Motor neuron (in vitro differentiated cells): ENCODE measurements at places on chromosomes 5 and 9. TPM values are rescaled to one million over a fixed set of nuclear protein-coding genes. Genes with fewer than 3 reads are reported as not detected.

Gene PLCXD3
- 0.16 and 0.50 TPM in 2 replicates for total RNA-seq

Gene FOXD4L4
- 1.6 and 2.1 TPM in 2 replicates for total RNA-seq

Gene CDKN2B
- total RNA-seq = 41.1 and 45.3 TPM in 2 replicates

Gene PCDHA1
- 0.87 and 0.96 TPM in 2 replicates for total RNA-seq

Gene GCNT1
- total RNA-seq = 1.3 and 2.1 TPM in 2 replicates

Gene UNC13B
- 56.7 and 59.5 TPM in 2 replicates for total RNA-seq

Gene FAM153A
- total RNA-seq = 0.23 and 0.31 TPM in 2 replicates

Gene PCDHA4
- total RNA-seq = 0.42 and 0.64 TPM in 2 replicates

Gene ARSI
- total RNA-seq = 0.34 and 0.49 TPM in 2 replicates

Gene PDE6A
- total RNA-seq = 0.73 and 0.85 TPM in 2 replicates

Gene RANBP3L
- total RNA-seq = 0.49 and 0.52 TPM in 2 replicates

Gene RNF14
- 69.7 and 75.0 TPM in 2 replicates for total RNA-seq

DNA sequence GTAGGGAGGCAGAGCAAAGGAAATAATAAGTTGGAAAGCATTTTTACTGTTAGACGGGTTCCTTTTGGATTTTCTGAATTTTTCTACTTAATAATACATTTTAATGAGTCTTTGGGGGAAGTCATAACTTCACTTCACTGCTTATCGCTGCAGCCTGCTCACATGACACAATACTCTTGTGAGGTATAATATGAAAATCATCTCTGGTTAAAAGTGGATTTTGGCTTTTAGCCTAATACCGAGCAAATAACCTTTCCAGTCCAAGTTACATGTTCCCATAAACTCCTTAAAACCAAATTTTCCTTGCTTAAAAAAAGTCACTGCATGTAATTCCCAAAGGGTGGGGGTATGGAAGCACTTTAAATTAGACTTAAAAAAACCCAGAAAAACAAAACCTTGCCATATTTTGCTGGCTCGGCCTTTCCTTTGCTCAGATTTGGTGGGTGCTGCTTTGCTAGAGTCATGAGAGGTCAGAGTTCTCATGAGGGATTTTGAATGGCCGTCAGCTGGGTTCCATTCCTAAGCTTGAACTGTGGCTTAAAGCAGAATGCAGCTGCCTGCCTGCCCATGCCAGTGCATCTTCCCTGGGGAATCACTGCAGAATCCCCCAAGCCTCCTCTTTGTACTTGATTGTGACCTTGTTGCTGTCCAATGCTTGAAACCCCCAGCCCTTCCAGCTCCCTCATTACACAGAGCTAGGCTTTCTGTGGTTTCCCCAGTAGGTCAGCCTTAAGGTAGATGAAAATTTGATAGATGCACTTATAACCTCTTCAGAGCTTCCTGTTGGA lies 331.8 kb downstream of the KDM4C start:
- no peak for ATAC-seq

GRCh38 chr9:86513429-86513828 lies 159.2 kb upstream of the TUT7 start:
- ATAC-seq = no peak

GRCh38 chr9:92324889-92325268 lies 271 bp downstream of the NOL8 start:
- ATAC-seq = no peak

- no peak for ATAC-seq
Measured at GRCh38 chr9:105048331-105048730, 120.4 kb upstream of the ABCA1 start.

- no peak for ATAC-seq
Measured at GRCh38 chr5:98403131-98403530, 370.3 kb upstream of the RGMB start.

- ATAC-seq = no peak
Measured at GRCh38 chr5:72812488-72812887, 4.0 kb upstream of the TNPO1 start.

DNA sequence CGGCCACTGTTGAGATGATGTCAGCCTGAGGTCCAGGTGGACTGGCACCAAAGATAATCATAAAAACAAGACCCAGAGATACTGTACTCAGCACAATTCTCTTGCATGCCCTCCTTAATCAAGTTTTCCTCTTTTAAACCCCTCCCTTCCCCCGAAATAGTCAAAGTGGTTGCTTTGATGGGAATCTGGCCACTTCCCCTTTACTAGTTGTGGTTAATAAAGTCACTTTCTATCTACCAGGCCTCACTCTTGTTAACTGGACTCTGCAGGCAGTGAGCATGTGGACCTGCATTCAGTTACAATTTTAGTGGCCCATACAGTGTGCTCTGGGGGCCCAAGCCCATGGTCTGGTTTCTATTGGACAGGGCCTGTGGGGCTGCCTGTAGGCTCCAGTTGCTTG lies 17.5 kb downstream of the FBP2 start:
- no peak for ATAC-seq

DNA sequence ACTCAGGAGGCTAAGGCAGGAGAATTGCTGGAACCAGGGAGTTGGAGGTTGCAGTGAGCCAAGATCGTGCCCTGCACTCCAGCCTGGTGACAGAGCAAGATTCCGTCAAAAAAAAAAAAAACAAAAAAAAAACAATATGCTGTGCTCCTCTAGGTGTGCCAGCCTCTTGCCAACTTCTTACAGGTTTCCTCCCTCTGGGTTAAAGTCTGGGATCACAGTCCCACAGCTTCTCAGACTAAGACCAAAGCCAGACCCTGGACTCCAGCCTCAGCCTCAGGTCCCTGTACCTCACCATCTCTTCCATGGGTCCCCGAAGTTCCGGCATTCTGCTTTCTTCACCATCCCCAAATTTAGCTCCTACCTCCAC lies 180.8 kb upstream of the MVB12B start:
- no peak for ATAC-seq

GRCh38 chr5:181224390-181225229 lies 1.5 kb downstream of the TRIM41 start:
- ATAC-seq = no peak

- no peak for ATAC-seq
Measured at GRCh38 chr9:83733739-83734138, 26.0 kb upstream of the UBQLN1 start.

DNA sequence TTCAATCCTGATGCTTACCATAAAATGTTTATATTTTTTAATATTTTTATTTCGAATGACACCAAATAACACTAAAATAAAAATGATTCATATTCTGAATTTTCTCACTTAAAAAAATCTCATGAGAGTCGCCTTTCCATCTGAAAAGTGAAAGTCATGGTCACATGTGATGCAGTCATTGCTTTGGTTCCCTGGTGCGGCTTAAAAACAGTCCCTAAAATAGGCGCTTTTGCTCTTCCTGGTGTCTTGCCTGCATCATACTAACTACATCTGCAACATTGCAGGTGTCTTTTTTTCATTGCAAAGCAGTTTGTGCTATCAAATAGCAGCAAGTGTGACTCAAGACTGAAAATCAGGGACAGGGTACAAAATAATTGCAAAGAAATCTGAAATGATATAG lies 185.2 kb upstream of the NREP start:
- no peak for ATAC-seq

- no peak for ATAC-seq
Measured at GRCh38 chr5:132207778-132208177, 19.9 kb downstream of the P4HA2 start.

DNA sequence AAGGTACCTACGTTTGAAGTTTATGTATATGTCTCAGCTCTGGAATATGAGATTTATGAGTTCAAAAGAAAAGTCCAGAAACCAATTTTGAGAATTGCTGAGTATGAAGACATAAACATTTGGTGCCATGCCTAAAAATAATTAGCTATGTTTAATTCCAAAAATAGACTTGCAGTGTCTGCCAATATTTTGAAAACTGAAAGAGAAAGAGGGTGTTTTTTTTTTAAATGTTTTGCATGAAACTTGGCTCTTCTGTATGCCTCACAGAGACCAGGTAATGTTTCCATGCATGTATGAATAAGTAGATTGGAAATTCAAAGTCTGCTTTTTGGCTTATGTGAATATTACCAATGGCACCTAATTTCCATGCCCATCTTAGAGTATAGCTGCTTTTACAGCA lies 634.4 kb upstream of the C9orf72 start:
- ATAC-seq = no peak

- no peak for ATAC-seq
Measured at GRCh38 chr5:94423411-94423810, 195.0 kb downstream of the KIAA0825 start.

DNA sequence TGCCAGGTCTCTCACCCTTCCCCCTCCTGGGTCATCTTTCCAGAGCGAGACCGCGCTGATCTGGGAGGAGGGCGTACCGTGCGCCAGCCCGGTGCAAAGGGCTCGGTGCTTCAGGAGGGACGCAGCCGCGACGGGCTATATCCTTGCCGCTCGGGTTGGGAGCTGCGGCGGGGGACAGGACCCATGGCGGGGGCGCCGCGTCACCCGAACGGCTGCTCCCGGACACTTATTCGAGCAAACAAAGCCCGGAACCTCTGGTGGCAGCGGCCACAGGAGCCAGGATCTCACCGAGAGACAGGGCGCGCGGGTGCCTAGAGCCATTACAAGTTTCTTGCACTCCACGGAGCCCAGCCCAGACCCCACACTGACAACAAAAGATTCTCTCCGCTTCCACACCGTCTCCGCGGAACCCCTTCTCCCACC lies 1.3 kb downstream of the SEMA6A start:
- peak; percentile 8 for ATAC-seq

DNA sequence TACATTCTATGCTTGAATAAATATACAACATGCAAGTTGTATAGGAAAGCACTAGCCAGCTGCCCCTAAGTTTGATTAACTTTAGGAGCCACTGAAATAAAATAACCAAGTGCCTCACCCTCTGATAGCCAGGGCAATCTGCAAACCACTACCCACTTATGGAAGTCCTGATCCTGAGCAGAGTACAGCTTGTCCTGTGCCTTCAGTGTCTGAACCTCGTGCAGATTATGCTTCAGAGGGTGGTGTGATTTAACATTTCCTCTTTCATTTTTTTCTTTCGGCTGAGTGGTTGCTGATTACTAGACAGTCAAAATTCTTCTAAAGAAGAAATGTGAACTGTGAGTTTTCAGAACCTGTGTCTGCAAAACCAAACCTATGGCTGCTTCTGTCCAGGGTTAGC lies 327.7 kb downstream of the PIK3R1 start:
- ATAC-seq = peak; percentile 48

GRCh38 chr9:122297512-122297911 lies 32.8 kb downstream of the MRRF start:
- no peak for ATAC-seq

DNA sequence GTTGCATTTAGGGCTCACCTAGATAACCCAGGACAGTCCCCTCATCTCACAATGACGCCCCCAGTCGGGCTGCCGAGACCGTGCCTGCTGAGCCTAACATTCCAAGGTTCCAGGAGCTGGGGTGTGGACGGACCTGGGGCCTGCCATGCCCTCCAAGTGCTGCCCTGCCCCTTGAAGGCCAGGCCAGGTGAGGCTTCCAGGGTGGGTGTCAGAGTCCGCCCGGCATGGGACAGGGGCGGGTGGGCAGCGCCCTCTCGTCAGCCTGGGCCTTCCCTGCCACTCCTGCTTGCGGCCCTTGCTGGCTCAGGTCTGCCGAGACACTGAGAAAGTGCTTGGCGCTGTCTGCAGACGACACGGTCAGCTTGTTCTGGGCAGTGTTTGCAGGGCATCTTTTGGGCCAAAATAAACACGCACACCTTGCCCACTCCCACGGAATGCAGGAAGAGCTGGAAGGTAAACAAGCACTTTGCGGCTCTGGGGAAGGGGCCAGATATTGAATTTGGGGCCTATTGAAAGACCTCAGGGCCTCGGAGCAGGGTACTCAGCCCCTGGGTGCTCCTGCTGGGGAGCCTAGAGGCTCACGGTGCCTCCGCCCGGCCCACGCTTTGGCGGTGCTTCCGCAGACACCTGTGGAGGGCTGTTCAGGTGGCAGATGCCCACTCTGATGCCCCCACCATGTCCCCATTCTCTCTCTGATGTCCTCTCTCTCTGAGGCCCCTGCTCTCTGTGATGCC lies 4.2 kb upstream of the SCGB3A1 start:
- no peak for ATAC-seq

- ATAC-seq = no peak
Measured at GRCh38 chr9:35656831-35657545, 831 bp downstream of the RMRP start.

GRCh38 chr5:151469386-151469785 lies 22.0 kb downstream of the SLC36A1 start:
- ATAC-seq = no peak

GRCh38 chr5:17229313-17229712 lies 11.9 kb downstream of the BASP1 start:
- no peak for ATAC-seq

DNA sequence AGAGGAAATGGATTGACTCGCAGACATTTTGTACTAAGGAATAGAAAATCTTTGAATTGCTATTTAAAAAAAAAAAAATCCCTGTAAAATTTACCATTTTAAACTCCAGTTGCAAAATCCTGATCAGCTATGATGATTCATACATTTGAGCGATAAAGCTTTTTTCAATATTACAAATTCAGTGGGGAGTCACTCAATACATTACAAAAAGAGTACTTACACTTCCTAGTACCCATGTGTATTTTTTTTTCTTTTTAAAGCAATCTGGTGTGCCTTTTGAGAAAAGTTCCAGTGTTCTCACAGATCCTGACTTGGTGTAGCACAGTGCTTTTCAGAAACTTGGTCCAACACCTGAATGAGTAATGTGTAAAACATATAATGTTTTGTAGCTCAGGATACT lies 54.3 kb downstream of the PIK3R1 start:
- no peak for ATAC-seq

DNA sequence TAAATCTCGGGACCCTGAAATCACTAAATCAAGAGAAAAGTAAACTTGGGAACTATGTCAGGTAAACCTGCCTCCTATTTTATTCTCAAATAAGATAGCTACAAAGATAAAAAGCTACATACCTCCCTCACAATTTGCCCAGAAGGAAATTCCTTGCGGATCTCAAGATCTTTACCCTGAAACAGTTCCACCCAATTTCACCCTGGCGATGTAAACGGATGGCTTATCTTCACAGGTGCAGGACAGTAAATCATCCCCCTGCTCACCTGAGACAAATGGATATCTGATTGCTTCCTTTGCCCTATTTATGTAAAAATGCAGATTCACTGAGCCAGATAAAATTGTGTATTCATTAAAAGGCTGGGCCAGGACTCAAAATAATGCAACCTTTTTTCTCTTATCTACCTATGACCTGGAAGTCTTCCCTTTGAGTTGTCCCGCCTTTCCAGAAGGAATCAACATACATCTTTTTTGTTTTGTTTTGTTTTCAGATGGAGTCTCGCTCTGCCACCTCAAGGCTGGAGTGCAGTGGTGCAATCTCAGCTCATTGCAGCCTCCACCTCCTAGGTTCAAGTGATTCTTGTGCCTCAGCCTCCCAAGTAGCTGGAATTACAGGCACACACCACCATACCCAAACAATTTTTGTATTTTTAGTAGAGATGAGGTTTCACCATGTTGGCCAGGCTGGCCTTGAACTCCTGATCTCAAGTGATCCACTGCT lies 13.8 kb downstream of the TMEM267 start:
- no peak for ATAC-seq

DNA sequence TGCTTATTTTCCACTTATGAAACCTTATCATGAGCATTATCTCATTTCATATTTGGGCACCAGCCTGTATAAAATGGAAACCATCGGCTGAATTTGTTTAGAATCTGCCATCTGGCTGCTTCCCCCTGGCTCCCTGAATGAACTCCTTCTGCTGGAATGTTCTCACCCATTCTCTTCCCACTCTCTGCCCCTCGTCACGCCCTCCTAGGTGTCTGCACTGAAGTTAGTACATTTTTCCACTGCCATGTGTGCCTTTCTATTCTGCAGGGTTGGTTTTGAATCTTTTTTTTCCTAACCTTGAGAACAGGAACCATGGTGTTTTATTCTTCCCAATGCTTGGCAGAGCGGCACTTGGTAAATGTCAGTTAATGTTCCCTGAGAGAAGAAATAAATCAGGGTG lies 359.7 kb downstream of the MLLT3 start:
- ATAC-seq = no peak

GRCh38 chr5:142506046-142506445 lies 179.8 kb downstream of the FGF1 start:
- ATAC-seq = no peak
